Midbrain (tissue), 1 donor: ENCODE measurements at places on chromosomes 3 and 15.
A peak's percentile ranks its signal among the peaks of the same experiment; 100 is the strongest.

DNA sequence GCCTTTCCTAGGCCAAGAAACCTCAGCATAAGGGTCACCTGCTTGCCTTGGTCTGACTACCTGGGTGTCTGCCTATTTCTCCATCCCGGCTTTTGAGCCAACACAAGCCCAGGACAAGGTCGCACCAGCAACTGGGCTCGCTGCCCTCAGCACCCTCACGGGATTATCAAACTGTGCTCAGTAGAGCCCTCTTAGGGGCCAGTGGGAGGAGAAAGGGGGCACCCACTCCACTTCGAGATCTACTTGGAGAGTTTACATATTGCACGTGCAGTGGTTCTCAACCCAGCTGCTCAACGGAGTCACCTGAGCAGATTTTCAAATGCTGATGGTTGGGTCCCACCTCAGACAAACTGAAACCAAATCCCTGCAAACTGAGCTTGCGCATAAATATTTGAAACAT lies 31.1 kb downstream of the TSPAN3 start:
- DNase-seq, result no peak

DNA sequence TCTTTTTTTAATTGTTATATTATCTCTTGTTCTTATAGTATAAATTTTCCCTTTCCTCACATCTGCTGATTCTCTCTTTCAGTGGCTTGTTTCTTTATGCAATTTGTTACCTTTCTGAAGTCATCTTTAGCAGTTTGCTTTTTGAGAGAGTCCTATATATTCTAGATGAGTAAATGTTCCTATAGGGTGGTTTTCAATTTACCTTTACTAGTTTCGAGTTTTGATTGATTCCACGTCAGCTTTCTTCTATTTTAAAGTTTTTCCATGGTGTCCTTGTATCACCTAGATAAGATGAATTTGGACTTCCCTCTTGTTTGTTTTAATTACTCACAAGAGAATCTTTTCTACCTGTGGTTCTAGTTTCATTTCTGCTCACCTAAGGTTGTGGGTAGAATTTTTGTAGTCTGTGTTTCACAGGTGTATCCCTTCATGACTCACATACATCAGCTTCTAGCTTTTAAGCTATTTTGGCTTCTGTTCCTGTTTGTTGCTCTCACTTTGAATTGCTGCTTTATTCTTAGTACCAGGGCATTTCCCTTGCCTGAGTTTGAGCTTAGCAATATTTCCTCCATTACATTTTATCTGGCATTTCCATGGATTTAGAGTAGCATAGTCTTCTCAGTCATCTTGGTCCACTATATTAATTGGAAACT lies 6.4 kb downstream of the TEX9 start:
- DNase-seq, result no peak

GRCh38 chr15:58431221-58432149 lies at the start of gene LIPC:
Gene LIPC (plus strand): TSS chr15:58431991. CDS start chr15:58432033, 42 bp downstream.
- no peak for DNase-seq

GRCh38 chr3:112740835-112741234 lies 99.9 kb upstream of the CCDC80 start:
- DNase-seq, result no peak

GRCh38 chr3:122816587-122816986 lies 21.7 kb downstream of the SLC49A4 start:
- DNase-seq, result no peak

DNA sequence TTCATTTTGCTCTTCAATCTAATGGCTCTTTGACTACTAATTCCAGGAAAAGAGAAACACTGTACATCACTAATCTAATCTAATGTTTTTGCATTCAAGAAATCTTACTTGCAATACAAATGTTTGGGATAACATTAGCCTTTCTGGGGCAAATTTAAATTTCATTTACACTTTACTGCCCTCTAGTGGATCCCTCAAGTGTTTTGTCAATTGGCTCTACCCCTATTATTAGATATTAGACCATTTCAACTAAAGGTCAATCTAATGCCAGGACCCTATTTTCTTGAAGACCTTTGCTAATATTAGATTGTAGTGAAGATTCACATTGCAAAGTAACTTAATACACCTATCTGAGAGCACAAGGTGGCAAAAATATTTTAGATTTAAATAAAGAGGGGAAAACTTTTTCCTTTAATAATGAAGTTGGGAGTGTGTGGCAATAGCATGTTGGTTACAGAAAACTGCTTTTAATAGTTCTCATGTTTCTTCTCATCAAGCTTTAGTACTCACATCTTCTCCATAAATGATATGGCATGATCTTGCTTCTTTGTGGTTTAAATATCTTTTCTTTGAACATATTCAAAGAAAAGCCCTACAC lies 5.0 kb downstream of the C2CD4A start:
- peak; percentile 51 for DNase-seq

DNA sequence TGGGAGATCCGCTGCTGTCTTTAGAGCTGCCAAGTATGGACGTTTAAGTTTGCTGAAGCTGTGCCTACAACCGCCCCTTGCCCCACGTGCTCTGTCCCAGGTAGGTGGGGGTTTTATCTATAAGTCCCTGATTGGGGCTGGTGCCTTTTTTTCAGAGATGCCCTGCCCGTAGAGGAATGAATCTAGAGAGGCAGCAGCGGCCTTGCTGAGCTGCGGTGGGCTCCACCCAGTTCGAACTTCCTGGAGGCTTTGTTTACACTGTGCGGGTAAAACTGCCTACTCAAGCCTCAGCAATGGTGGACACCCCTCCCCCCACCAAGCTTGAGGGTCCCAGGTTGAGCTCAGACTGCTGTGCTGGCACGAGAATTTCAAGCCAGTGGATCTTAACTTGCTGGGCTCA lies 83.4 kb upstream of the FGF7 start:
- no peak for DNase-seq

GRCh38 chr3:147618691-147619090 lies 209.5 kb downstream of the ZIC1 start:
- DNase-seq, result no peak

GRCh38 chr3:146692254-146692653 lies 87.1 kb upstream of the PLSCR5 start:
- no peak for DNase-seq

- no peak for DNase-seq
Observed at GRCh38 chr3:64228110-64228509, 2.8 kb upstream of the PRICKLE2 start.

DNA sequence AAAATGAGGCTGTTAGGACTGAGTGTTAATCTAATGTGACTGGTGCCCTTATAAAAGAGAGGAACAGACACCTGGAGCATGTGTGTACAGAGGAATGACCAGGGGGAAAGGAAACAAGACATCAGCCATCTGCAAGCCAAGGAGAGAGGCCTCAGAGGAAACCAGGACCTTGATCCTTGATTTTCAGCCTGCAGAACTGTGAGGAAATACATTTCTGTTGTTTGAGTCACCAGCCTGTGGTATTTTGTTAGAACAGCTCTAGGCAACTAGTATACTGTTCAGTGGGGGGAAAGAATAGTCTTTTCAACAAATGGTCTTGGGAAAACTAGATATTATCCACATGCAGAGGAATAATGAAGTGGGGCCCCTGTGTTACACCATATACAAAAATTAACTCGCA lies 80.6 kb downstream of the CCR1 start:
- DNase-seq, result no peak

GRCh38 chr3:43206632-43207031 lies 79.7 kb upstream of the SNRK start:
- no peak for DNase-seq

- DNase-seq, result peak; percentile 88
Observed at GRCh38 chr3:3799173-3800079, at the start of gene LRRN1. Gene LRRN1 (plus strand): TSS chr3:3799431. CDS start chr3:3844642, 45,211 bp downstream.

- DNase-seq, result no peak
Observed at GRCh38 chr3:126955004-126955790, 27.7 kb upstream of the PLXNA1 start.

GRCh38 chr3:65992106-65992505 lies 46.6 kb downstream of the MAGI1 start:
- DNase-seq, result no peak

DNA sequence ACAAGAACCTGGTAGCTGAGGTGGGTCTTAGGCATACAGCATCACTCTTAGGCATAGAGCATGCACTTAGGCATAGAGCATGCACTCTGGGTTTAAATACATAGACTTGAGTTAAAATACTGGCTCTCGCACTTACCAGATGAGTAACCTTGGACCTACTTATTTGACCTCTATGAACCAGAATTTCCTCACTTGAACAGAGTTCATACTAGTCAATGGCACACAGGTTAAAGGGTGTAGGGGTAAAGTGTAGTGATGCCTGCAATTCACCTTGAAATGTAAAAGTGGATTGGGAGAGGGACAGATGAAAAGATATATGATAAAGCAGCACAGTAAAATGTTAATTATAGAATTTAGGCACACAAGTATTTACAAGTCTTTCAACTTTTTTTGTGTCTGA lies 1.6 kb downstream of the RUVBL1 start:
- no peak for DNase-seq

DNA sequence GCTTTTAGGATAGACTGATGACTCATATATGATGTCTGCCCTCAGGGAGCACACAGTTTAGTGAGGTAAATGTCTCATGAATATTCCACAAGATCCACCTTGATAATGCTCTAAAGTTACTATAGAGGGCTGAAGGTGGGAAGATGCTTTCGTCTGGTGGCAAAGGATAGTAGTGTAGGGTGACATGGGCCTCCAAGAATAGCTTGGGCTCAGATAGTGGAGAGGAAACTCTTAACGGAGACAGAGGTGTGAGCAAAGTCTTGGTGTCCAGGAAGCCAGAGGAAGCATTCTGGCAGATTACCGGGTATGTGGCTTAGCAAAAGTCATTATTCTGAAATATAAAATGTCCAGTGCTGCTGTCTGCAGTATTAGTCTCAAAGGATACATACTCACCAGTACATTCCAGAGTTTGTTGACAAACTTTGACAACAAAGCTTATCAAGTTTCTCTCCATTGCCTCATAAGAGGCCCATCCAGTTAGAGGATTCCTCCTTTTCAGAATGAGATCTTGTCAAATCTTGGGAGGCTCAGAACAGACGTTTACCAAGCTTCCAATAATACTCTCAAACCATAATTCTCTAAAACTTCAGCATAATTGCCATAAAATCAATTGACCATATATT lies 316.7 kb downstream of the LPP start:
- no peak for DNase-seq

GRCh38 chr3:181712553-181713279 lies 991 bp downstream of the SOX2 start:
- DNase-seq, result no peak

GRCh38 chr3:152683521-152683999 lies 151.4 kb upstream of the P2RY1 start:
- DNase-seq, result no peak

GRCh38 chr3:47342151-47342550 lies 38.7 kb upstream of the PTPN23 start:
- DNase-seq, result no peak

- no peak for DNase-seq
Observed at GRCh38 chr3:17054301-17054981, 169.7 kb downstream of the PLCL2 start.

GRCh38 chr3:139355891-139356290 lies 12.1 kb downstream of the MRPS22 start:
- no peak for DNase-seq

- no peak for DNase-seq
Observed at GRCh38 chr15:97401195-97401594, 559.3 kb upstream of the ARRDC4 start.

DNA sequence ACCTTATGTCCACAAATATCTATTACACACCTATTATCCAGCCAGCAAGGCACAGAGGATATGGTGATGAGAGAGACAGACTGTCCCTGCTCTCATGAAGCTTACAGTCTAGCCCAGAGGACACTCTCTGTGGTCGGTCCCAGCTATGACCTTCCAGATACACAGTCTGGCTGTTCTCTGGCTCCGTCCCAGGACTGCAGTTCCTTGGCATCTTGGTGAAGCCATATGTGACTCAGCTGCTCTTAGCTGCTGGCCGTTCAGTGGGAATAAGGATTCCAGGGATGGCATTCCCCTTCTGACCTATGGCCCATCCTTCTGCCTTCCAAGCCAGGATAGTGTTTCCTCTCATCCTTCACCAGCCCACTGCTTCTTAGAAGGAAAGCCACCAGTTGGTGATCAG lies 30.8 kb downstream of the MEX3B start:
- DNase-seq, result no peak

GRCh38 chr15:35166730-35167359 lies 81.8 kb upstream of the NANOGP8 start:
- no peak for DNase-seq

DNA sequence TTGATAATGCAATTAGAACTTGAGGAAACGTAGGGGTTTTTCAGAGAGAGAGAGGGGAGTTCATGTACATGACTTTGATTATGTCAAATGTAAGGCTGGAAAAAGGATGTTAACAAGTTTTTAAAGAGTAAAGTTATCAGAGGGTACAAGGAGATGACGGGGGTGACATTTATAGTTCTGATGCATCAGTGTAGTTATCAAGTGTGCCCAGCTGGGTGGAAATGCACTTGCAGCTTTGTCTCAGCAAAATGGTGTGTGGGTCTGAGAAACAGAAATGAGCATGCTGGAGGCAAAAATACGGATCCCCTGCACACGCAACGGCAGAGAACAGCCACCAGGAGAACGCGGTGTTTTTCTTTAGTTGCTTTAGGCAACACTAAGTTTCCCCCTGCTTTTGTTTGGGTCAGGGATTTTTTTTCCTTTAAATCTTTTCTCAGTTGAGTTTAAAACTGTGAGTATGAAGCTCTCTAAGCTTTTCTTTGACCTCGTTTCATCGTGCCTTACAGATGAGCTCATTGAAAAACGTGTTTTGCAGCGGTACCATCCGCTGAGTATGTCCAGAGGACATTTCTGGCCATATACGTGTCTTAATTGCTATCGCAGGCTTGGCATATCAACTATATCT lies 205.4 kb downstream of the PDZRN3 start:
- no peak for DNase-seq

DNA sequence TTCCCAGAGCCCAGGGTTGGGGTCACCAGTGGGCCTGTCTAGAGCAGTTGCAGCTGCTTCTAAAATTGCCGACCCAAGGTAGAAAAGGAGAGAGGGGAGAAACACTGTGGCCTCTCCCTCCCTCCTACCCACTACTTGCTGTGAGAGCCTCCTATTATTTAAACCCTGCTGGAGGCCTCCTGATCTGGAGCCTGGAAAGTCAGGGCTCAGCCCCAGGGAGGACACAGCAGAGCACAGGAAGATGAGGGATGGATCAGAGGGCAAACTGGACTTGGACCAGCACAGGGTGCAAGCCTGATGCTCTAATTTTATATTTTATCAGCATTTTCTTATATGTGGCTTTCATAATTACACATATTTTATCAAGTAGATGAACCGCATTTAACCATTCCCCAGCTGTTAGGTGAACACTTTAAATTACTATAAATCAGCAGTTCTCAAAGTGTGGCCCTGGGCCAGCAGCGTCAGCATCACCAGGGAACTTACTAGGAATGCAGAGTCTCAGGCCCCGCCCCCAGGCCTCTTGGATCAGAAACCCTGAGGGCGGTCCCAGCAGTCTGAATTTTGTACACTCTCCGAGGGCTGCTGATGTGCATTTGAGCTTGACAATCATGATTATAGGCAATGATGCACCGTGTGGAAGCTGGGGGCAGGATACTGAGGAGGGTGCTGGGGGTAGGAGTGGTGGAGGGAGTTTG lies 26.7 kb downstream of the SMAD3 start:
- DNase-seq, result no peak

DNA sequence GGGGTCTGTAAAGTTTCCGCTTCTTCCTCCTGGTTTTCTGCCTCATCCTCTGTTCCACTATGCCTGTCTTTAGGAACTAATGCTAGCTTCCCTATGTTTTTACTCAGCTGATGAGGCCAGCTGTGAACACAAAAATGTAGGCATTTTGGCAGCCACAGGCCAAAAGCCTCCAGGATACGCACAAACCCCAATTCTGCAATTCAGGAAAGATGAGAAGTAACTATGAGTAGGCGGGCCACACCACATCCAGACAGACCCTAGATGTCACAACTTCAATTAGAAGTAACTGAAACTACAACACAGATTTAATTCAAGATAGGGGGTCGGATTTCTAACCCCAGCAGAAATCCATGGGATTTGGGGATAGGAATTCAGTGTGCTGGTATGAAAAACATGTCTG lies 11.9 kb downstream of the CA12 start:
- DNase-seq, result no peak
